Transverse colon (tissue), 4 donors: ENCODE measurements at places on chromosomes 6 and 20.
A peak's percentile ranks its signal among the peaks of the same experiment; 100 is the strongest.

GRCh38 chr6:154341336-154341735, 15.3 kb downstream of the IPCEF1 start:
- no peak for DNase-seq

GRCh38 chr6:150345781-150346180, 23.0 kb upstream of the IYD start:
- DNase-seq: no peak

DNA sequence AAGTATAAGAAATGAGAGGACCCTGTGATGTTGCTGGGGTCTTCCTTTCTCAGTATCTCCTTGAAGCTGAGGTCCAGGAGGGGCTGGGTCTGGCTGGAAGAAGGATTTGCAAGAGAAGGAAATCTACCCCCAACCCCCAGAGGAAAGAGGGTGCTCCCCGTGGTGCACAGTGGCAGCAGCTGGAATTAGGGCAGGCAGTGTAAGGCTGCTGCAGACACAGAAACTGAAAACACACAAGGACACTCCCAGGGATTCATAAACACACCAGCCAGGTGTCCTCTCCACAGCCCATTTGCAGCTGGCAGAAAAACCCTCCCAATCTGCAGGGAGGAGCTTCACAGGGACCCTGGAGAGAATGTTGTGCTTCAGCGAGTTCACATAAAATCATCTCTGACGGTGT, 297.2 kb downstream of the CDH26 start:
- no peak for DNase-seq

- peak; percentile 56 for DNase-seq
Measured at GRCh38 chr6:125747589-125748405, 1.6 kb upstream of the HEY2 start.

GRCh38 chr6:87001494-87001893, 64.2 kb downstream of the HTR1E start:
- DNase-seq: no peak

GRCh38 chr6:151502499-151502898, 8.7 kb downstream of the CCDC170 start:
- DNase-seq: no peak

DNA sequence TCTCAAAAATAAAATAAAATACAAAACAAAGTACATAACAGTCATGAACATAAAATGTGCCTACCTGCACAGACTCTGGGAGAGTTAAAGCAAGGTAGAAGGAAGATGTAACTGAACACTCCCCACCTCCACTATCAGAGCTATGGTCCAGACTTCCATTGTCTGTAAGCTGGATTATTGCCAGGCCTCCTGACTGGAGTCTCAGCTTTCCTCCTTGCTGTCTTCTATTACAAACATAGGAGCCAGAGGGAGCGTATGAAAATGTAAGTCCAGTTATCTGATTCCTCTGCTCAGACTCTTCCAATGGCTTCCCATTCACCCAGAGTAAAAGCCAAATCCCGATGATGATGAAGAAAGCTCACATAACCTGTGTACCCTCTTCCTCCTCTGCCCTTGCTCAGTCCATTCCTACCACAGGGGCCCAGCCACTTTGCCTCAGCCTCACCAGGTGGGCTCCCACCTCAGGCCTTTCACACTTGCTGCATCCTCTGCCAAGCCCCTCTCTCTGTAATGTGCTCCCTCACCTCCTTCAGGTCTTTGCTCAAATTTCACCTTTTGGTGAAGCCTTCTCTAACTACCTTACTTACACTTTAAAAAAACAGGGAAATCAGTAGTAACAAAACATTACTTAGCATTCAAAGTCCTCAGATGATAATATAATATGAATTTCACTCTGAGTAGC, 194.1 kb downstream of the RIMS1 start:
- no peak for DNase-seq

GRCh38 chr6:116973976-116974375, 96.9 kb downstream of the RFX6 start:
- DNase-seq: no peak
